ENCODE measurements at places on chromosomes 16 and 17. TPM values are rescaled to one million over a fixed set of nuclear protein-coding genes. Genes with fewer than 3 reads are reported as not detected.
A peak's percentile ranks its signal among the peaks of the same experiment; 100 is the strongest.

- DNase-seq, result no peak
Measured at GRCh38 chr17:66177048-66177447, 14.9 kb downstream of the CEP112 start.

The NPIPB6 gene
- total RNA-seq, result 4.5 TPM

GRCh38 chr17:40598619-40599467 lies 33.6 kb upstream of the CCR7 start:
- no peak for DNase-seq

The CLEC10A gene
- total RNA-seq, result 9.0 TPM

GRCh38 chr17:73166731-73167581 lies 2.1 kb downstream of the SSTR2 start:
- no peak for DNase-seq

DNA sequence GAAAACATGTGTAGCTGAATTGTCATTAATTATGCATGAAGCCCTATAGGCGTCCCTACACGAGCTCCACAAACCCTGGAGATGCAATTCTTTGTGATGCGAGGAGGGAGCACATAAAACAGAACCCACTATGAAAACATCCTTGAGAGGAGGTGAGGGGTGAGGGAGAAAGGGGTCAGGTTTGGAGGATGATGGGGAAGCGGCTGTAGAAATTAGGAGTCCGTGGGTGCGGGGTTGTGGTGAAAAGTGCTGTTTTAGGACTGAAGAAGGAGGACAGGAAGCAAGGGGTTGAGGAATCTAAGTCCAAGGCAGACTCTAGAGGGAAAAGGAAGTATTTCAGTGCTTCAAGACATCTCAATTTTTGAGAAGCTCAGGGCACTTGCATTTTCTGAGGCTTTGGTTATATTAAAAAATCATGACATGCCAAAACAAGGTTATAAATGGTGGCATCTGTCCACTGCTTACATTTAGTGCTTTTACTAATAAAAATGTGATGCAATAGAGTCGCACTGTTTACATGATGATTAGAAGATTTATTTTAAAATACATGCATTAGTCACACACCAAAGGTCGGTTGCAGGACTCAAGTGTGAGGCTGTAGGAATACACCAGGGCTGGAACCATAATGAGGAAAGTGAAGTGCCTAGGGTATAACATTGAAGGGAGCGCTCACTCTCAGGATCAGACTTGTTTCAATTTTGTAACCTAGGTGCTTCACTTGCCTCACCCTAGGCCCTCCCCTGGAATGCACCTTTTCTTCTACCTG lies 379.5 kb downstream of the HS3ST4 start:
- no peak for DNase-seq

DNA sequence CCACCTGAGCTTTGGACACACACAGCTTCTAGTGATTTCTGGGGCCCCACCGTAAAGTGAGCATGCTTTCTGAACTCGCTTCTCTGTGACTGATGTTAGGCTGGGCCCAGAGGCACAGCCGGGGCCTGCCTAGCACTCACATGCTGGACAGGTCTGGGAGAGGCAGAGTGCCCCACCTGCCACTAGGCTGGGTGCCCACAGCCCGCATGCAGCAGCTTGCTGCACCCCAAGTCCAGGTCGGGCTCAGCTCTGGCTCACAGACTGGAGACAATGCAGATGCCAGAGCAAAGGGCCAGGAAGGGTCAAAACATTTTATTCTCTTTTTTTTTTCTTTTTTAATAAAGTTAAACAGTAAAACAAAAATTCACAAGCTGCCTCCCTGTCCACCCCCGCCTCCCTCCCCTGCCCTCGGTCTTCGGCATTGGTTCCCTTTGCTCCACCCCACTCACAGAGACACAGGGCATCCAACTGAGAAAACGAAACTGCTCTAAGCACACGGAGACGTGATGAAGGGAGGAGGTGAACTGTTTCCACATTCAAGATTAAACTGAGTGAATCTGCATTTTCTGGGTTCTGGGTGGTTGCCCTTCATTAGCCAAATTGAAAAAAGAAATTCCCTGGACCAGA lies 9.7 kb downstream of the CNP start:
- DNase-seq, result no peak

DNA sequence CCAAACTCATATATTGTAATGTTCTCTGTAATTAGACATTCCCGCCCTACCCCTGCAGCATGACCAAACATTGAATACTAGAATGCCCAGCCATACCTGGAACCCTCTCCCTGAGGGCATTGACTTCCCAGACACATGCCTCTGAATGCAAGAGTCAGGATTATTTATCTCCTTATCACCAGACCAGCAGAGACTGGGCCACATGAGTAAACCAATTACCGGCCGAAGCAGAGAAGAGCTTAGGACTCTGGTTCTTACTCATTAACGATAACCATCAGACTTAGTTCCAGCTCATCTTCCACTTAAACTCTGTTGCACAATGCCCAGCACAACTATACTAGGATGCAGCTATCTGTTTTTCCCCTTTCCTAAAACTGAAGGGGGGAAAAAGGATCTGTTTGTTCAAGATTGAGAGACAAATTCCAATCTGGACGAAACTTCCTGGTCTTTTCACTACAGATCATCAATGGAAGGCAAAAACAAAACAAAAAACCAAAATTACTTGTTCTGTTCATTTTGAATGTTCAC lies 88.2 kb upstream of the CORO6 start:
- DNase-seq, result no peak

GRCh38 chr16:87266846-87267245 lies 50.3 kb downstream of the C16orf95 start:
- DNase-seq, result no peak

- DNase-seq, result peak; percentile 74
Measured at GRCh38 chr16:21708533-21709115, 44.9 kb downstream of the OTOA start.

The SMCR8 gene
- 12.8 TPM for total RNA-seq

DNA sequence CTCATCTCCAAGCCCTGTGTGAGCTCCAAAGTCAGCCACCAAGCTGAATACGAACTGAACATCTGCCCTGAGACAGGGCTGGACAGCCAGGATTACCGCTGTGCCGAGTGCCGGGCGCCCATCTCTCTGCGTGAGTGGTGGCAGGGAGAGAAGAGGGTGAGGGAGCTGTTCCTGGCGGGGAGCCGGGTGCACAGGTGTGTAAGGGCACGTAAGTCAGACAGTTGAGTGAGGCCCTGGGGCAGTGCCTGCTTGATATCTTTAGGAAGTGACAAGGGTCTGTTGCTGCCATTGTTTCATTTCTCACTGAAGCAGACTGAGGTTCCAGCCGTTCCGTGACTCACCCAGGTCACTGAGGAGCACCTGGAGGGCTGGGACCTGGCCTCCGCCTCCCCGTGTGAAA lies 12.4 kb downstream of the DEF8 start:
- DNase-seq, result no peak

- no peak for DNase-seq
Measured at GRCh38 chr16:48140821-48141220, 15.0 kb downstream of the ABCC12 start.

GRCh38 chr16:83060-83603 lies 5.1 kb downstream of the MPG start:
- DNase-seq, result no peak

The TBC1D3B gene
- 1.0 TPM for total RNA-seq

DNA sequence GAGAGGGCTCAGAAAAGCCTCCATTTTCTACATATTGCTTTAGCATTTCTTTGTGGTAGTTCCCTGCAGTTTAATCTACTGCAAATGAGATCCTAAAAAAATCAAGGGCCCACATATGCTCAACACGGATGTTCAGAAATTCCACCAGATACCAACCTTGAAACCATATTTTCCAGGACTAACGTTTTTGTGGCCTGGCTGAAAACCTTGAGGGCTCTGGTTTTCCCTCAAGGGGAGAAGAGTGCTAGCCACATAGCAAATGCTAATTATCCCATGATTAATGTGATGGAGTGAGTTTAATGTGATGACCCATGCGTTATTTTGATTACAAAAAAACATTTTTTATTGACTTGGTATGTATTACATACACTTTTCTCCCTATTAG lies 68.9 kb downstream of the SNX11 start:
- no peak for DNase-seq

DNA sequence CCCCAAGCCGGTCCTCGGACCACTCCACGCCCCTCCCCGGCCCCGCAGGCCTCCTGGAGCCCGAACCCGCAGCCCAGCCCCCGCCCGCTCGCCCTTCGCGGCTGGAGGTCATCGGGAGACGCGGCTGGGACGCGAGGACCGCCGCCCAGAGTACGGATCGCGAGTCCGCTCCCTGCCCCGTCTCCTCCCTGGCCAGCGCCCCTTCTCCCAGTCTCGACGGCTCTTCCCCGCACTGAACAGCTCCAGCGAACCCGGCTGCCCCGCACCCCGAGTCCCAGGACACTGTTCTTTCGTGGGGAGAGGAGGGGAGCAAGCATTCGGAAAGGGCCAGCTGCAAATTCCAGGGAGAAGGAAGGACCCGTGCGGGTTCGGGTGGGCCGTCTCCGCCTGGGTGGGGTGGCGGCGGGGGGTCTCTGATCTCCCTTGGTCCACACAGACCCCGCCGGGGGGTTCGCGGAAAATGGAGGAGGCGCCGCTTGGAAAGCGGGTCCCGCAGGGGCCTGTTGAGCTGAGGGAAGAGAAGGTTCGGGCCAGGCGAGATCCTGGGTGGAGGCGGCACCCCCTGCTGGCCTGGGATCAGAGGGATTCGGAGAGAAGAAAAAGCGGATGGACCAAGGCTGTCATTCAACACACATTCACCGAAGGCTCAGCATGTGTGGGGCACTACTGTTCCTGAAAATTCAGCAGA lies 632 bp upstream of the RTN4RL1 start:
- DNase-seq, result peak; percentile 60

DNA sequence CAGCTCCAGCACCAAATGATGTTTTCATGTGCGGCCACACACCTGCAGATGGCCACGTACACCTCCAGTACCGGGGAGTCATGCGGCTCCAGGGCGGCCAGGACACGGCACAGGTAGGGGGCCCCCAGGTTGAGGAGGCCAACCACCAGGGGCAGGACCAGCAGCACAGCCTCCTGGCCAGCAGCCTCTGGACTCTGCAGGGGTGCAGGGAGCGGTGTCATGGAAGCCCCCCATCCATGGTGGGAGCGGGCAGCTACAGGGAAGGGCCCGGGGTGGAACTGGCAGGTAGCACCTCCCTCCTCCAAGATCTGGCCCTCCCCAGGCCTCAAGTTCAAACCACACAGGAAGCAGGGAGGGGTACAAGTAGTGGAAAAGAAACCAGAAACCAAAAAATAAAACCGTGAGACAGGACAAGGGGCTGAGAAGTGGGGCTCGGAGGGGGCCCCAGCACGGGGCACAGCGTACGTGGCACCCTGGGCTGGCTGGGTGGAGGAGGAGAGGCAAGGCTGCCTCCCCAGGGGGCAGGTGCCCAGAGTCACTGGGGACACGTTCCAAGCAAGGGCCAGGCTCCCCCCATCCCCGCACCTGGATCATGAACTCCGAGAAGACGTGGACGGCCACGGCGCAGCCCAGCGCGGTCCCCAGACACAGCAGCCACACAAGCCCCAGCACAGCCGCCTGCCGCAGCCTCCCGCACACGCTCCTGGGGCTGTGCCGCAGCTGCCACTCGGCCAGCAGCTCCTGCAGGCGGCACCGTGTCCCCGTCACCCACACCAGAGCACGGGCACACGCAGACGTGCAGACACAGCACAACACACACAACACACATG lies 7.4 kb downstream of the TMC6 start:
- DNase-seq, result no peak

- DNase-seq, result no peak
Measured at GRCh38 chr16:67537270-67537635, 8.6 kb downstream of the RIPOR1 start.

GRCh38 chr17:50517011-50517410 lies 8.8 kb downstream of the MYCBPAP start:
- no peak for DNase-seq

- DNase-seq, result no peak
Measured at GRCh38 chr17:46171939-46172338, 21.3 kb downstream of the KANSL1 start.

The SLC13A2 gene
- total RNA-seq, result not detected

DNA sequence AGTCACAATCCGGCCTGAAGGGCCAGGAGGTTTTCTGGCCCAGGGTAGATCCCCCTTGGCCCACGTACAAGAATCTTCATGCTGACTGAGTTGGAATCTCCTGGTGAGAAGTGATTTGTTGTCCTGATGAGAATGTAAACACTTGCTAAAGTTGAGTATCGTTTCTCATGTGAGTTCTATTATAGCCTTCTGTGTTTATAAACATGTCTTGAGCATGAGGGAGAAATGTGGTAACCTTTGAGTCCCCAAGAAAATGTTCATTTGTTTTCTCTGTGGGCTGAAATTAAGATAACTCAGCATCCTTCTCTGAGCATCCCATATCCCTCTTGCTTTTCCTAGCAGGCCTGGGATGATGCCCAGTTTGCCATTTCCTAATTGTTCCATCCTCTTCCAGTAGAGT lies 204.8 kb downstream of the FTO start:
- no peak for DNase-seq

DNA sequence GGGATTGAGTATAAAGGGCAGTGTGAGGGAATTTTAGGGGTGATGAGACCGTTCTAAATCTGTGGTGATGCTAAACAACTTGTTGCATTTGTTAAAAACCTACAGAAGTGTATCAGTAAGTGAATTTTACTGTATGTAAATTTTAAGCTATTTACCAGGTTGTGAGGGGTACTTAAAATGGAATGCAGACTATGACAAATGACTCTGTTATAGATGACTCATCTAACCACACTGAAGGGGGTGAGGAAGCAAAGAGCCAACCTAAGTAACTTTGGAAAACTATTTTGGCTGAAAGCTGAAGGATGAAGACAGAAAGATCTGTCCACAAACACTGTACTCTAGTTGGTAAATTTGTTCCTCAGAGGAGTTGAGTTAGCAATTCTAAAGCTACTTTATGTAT lies 5.3 kb upstream of the MKS1 start:
- no peak for DNase-seq

GRCh38 chr17:32323811-32324491 lies 18.0 kb downstream of the C17orf75 start:
- no peak for DNase-seq

- no peak for DNase-seq
Measured at GRCh38 chr16:8260140-8260539, 330.2 kb downstream of the TMEM114 start.

GRCh38 chr16:22188595-22189442 lies 17.3 kb upstream of the EEF2K start:
- peak; percentile 39 for DNase-seq

- no peak for DNase-seq
Measured at GRCh38 chr17:4811471-4811870, 4.5 kb downstream of the PLD2 start.

DNA sequence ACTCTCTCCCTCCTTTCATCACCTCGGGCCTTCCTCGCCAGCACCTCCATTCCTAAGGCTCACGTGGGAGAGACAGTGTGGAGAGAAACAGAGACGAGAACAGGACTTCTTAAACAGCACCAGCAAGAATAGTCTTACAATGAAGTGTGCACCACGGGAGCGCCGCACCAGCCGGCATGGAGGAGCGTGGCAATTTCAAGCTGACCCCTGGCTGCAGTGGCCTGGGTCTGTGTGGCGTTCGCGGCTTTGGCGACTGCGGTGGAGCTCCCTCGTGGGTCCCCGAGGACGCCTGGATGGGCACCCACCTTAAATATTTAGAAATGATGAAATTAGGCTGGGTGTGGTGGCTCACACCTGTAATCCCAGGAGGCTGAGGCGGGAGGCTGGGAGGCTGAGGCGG lies 20.5 kb upstream of the MED9 start:
- DNase-seq, result no peak
